ENCODE measurements at places on chromosomes 3 and 15.

DNA sequence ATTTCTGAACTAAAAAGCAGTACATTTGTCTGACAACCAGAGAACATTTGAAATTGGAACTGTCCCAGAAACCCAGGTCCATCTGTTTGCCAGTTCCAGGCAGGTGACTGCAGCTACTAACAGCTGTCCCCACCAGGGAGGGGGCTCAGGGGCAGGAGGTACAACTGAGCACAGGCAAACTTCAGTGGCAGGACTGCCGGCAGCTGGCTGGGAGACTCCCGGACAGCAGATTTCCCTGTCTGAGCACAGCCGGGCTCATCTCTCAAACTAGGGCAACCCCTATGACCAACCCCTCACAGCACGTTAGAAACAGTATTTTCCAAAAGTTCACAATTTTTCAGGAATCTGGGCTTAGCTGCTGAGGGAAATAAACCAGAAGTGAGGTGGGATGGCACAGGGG is 88.8 kb downstream of the MEGF11 start:
- DNase-seq, result no peak

DNA sequence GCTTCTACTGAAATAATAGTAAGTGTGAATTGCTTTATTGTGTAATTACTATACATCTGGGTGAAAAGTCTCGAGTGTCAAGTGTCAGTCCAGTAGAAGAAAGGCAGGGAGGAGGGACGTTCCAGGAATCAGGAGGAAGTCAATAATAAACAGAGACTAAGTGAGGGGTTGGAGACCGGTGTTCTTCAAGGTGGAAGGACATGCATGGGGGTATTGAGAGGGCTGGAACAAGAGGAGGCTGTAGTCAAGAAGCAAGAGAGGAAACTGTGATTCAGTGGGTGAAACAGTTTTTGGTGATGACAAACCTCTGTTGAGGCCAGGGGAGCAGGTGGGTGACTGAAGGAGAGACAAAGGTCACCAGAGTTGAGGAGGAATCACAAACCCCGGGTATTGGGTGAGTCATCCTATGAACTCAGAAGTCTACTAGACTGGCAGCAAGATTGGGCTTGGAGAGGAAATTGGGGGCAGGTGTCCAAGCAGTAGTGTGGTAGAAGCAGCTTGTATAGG is 11.6 kb upstream of the SCAMP5 start:
- peak; percentile 48 for DNase-seq

DNA sequence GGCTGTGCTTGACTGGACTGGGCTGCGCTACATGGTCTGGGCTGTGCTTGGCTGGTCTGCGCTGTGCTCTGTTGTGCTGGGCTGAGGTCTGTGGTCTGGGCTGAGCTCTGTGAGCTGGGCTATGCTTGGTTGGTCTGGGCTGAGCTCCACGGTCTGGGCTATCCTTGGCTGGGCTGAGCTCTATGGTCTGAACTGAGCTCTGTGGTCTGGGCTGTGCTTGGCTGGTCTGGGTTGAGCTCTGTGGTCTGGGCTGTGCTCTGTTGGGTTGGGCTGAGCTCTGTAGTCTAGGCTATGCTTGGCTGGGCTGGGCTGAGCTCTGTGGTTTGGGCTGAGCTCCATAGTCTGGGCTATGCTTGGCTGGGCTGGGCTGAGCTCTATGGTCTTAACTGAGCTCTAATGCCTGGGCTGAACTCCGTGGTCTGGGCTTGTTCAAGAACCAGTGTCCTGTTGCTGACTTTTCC is 92.0 kb downstream of the PLXNA1 start:
- DNase-seq, result no peak

DNA sequence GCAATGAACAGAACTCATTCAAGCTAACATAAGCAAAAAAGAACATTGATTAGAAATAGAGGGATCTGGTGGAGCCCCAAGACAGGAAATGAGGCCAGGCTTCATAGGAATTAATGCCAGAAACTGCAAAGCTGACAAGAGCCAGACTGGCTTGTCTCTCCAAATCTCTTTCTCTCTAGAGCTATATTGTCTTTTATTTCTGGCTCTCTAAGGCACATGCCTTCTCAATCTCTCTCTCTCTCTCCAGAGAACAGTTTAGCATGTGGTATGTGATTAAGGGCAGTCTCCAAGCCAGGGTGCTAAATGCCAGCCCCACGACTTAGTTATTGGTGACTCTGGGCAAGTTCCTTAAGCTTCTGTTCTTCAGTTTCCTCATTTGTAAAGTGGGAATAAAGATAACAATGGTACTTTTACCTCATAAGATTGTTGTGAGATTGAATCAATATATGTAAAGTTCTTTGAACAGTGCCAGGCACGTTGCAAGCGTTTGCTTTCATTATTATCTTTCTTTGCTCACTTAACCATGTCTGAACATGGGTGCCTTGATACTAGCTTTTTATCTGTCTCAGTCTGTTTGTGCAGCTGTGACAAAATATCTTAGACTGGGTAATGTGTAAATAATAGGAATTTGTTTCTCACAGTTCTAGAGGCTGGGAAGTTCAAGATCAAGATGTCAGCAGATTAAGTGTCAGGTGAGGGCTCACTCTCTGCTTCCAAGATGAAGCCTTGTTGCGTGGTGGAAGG is 123.2 kb downstream of the BDH1 start:
- no peak for DNase-seq

DNA sequence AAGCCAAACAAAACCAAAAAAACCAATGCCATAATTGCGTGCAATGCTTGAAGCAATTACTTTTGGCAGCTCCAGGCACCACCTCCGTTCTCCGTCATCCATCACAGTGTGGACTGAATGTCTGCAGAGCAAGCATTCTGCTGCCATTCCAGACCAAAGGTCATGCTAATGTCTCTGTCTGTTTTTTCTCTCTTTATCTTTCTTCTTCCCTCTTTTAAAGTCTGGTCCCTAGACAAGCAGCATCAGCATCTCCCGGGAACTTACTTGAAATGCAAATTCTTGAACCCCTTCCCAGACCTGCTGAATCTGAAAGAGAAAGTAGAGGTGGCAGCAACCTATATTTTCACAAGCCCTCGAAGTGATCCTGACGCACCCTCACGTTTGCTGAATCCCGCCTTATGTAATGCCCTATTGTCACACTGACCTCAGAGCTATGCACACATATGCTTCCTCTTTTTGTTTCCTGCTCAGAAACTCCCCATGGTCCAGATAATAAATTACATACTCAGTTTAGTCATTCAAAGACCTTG is 297.3 kb upstream of the PROK2 start:
- DNase-seq, result no peak

GRCh38 chr15:80331886-80332406 is 72.2 kb upstream of the ARNT2 start:
- DNase-seq, result no peak

GRCh38 chr3:188946351-188947240 is 225.2 kb upstream of the TPRG1 start:
- no peak for DNase-seq
